ENCODE measurements at places on chromosomes 5 and 9.

DNA sequence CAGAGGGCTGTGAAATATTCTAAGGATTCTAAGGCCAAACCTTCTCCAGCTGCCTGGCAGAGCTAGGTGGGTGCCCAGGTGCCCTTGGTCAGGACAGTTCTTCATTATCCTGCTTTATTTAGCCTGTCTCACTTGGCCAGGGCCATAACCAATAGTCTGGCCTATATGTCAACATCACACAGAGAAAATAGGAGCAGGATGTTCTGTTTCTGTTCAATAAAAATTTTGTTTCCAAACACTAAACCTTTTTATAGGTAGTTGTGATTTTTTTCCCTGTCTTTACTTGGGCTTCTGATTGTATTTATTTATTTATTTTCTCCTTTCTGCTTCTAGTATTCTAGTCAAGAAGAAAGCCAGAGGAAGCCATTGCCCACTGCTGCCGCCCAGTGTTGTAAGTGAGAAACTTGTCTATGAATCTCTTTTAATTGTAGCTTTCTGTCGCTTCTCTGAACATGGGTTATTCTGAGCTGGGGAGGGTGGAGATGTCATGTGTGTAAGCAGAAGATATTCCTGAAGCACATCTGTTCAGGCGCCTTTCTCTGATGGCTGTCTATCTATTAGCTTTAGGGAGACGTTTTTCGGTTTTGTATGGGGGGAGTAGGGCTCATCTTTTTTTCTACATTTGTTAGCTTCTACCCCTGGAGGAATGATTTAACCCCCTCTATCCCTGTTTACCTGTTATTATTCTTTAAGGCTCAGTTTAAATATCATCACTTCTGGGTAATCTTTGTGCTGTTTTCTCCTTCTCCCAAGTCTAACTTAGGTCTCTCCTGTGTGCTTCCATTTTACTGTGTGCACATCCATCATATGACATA is 97.1 kb downstream of the UNC13B start:
- DNase-seq: no peak

DNA sequence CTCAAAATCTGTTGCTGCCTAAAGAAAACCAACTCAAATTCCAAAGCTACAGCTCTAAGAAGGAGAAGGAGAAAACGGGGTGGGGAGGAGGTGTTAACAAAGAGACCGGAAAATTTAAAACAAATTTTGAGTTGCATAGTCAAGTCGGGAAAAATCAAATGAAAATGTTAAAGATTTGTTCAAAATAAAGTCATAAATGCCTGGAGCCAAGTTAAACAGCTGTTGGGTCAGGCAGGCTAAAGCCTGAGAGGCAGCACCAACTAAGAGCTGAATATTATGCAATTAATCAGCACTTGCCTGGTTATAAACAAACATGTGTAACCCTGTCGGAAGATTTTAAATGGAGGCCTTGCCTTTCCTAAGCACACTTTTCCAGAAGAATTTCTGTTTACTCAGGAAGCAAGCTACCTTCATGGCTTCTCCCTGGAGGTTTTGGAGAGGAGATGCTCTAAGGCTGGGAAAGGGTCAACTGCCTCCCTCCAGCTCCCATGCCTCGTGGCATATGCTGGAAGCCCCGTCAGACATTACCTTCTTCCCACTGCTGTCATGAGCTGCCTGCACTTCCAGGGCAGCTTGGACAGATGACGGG is 270.5 kb downstream of the DMRT2 start:
- no peak for DNase-seq

DNA sequence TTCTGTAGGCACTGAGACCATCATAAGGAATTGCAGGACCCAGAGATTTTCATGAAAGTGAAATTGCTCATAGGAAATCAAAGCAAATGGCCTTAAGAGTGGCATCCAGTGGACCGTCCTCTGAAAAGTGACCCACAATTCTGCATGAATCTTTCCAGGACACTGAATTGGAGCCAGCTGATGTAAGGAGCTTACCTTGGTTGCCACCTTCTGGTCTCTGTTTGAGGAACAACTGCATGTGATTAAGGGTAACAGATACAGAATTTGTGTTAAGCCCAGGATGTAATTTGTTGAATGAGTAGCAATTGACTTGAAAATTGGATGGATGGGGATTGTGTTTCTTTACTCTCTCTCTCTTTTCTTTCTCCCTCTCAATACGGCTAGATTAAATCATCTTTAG is 49.9 kb upstream of the GAS1 start:
- DNase-seq: no peak

GRCh38 chr9:75941577-75942311 is 51.3 kb downstream of the PCSK5 start:
- DNase-seq: no peak
